ENCODE measurements at places on chromosomes 16 and 17. TPM values are rescaled to one million over a fixed set of nuclear protein-coding genes. Genes with fewer than 3 reads are reported as not detected.

- no peaks in the 10 kb centered on the region for H3K27me3 ChIP-seq
- H3K4me1 ChIP-seq: peaks cover 19% of the 10 kb centered on the region
- no peak for DNase-seq
- H3K27ac ChIP-seq: peak overlapping the region; percentile 11
- H3K36me3 ChIP-seq: no peaks in the 10 kb centered on the region
These were observed 11.6 kb downstream of the LRRC3C start for GRCh38 chr17:39939106-39939505.

DNA sequence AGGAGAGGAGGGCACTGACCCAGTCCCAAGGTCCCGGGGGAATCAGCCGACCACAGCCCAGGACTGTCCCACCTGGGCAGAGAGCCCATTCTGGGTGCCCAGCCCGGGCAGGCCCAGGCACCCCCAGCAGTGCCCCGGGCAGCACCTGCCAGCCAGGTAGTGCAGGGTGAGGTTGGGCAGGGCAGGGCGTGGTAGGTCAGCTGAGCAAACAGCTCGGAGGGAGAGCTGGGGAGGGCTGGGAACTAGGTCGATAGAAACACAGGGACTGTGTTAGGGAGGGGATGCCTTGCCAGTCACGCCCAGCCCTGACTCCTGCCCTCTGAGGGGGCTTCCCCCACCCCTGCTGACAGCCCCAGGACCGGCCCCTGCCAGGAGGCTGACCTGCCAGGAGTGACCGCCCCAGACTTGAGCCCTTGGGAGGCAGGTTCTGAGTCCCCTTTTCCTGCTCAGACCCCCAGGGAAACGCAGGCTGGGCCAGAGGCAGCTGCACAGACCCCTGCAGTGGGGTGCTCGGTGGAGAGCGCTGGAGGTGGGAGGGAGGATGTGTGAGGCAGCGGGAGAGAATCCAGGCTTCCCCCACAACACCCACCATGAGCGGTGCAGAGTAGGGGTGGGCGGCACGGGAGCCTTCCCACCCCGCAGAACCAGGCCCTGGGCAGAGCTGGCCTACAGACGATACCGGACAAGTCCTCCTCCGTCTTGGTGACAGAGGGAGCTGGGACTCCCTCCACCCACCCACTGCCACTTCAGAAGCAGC, 4.7 kb downstream of the HS3ST6 start:
- H3K4me1 ChIP-seq: no peaks in the 10 kb centered on the region
- H3K27ac ChIP-seq: no peak overlapping the region
- peaks cover 27% of the 10 kb centered on the region for H3K27me3 ChIP-seq
- no peak overlapping the region for H3K4me3 ChIP-seq
- DNase-seq: no peak

- H3K36me3 ChIP-seq: peaks cover under 1% of the 10 kb centered on the region
- H3K27me3 ChIP-seq: peaks cover 13% of the 10 kb centered on the region
These were observed 11.0 kb downstream of the SALL1 start for GRCh38 chr16:51140112-51140511.

GRCh38 chr17:8918807-8919465, 46.6 kb downstream of the PIK3R5 start:
- H3K4me3 ChIP-seq: no peak overlapping the region
- H3K4me1 ChIP-seq: peaks cover 24% of the 10 kb centered on the region
- H3K36me3 ChIP-seq: peaks cover 61% of the 10 kb centered on the region

DNA sequence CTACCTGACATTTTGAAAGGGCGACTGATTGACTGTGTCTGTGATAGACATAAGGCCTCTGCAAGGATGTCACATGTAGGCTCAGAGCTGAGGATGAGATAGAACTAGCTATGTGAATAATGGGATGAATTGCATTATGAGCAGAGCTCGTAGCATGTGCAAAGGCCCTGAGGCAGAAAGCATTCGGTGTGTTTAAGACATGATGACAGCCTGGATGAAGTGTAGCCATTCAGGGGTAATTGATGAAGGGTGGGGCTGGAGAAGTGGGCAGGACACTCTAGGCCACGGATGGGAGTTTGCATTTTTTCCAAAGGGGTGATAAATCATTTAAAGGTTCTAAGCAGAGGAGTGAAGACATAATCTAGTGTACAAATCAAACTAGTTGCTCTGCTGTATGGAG, 62.6 kb downstream of the USP43 start:
- H3K4me1 ChIP-seq: no peaks in the 10 kb centered on the region
- H3K36me3 ChIP-seq: no peaks in the 10 kb centered on the region
- no peak overlapping the region for H3K4me3 ChIP-seq
- no peak overlapping the region for H3K27ac ChIP-seq

GRCh38 chr16:23296994-23297393, 5.1 kb upstream of the SCNN1B start:
- DNase-seq: no peak
- peaks cover 28% of the 10 kb centered on the region for H3K27me3 ChIP-seq
- peaks cover 3% of the 10 kb centered on the region for H3K4me1 ChIP-seq
- no peak overlapping the region for H3K27ac ChIP-seq

- no peaks in the 10 kb centered on the region for H3K27me3 ChIP-seq
- H3K36me3 ChIP-seq: peaks cover 12% of the 10 kb centered on the region
- no peak overlapping the region for H3K4me3 ChIP-seq
- peak; percentile 29 for DNase-seq
- H3K27ac ChIP-seq: no peak overlapping the region
These were observed 105.1 kb downstream of the CHD9 start for GRCh38 chr16:53159781-53160436.

DNA sequence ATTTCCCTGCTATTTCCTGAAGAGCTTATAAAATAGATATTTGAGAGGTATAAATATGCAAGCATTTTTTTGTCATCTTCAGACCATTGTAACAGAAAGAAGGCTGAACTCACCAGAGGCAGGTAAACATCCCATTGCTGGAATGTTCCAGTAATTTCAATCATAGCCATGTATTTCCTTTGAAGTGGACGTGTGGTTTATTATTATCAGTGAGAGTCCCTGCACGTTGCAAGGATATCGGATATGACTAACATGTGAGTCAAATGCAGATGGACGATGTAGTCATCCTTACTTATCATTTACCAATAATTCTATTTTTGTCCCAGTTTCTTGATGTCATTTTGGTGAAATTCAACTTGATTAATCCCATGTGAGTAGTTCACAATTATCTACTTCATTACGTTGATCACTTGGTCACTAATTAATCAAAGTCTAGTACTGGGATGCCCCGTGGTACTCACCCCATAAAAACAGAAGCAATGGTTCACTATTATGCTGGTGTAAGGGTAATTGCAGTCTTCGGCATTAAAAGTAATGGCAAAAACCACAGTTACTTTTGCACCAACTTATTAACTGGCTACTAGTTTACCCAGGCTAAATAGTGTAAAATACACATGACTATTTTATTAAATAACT, 89.5 kb downstream of the VAT1L start:
- no peak overlapping the region for H3K27ac ChIP-seq
- H3K4me3 ChIP-seq: no peak overlapping the region
- H3K27me3 ChIP-seq: no peaks in the 10 kb centered on the region
- H3K36me3 ChIP-seq: no peaks in the 10 kb centered on the region
- no peak for DNase-seq
- no peaks in the 10 kb centered on the region for H3K4me1 ChIP-seq

DNA sequence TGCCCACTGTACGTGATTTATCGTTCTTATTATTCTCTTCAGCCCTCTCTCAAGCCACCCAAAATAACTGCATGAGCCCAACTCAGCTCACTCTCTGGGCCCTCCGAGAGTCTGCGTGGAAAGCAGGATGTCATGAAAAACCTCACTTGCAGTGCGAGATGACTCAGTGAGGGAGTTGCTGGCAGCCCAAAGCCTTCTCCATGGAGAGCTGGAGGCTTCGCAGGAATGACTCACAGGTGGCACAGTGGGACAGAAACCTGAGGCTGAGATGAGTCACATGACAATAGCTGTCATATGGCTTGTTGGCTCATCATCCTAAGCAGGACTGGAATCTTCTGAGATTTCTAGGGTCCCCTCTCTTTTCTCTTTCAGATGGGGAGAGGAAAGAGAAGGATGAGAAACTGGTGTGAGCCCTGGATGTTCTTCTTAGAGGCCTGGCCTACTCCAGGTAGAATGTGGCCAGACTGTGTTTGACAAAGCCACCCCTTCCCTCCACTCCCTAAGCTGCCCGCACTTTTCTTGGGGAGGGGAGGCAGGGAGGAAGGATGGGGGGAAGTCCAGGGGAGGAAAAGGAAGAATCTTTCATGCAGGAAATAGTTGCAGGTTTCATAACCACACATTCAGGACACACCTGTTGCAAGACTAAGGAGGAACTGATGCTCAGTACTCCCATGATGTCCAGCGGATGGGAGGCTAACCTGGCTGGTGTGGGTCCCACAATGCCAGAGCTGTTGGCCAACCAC, 160.6 kb upstream of the RPL38 start:
- peaks cover 4% of the 10 kb centered on the region for H3K4me1 ChIP-seq
- H3K4me3 ChIP-seq: no peak overlapping the region
- peaks cover 3% of the 10 kb centered on the region for H3K27me3 ChIP-seq
- no peak overlapping the region for H3K27ac ChIP-seq

DNA sequence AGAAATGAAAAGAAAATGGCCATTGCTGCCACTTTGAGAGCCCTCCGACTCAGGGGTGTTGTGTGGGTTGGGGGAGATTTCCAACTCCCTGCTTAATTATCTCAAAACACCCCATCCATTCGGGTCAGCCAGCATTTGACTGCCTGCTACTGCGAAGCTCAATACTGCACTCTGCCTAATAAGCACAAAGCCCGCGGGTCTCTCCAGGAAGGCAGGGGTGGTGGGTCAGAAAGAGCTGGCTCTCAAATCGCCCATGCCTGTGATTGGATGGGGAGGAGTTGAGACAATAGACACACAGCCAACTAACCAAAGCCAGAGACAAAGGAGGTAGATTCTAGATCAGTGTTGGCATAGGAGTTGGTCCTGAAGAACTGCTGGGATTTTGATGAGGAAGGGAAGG, 2.3 kb upstream of the XAF1 start:
- peaks cover 53% of the 10 kb centered on the region for H3K4me1 ChIP-seq
- no peak overlapping the region for H3K4me3 ChIP-seq
- H3K36me3 ChIP-seq: peaks cover 27% of the 10 kb centered on the region

DNA sequence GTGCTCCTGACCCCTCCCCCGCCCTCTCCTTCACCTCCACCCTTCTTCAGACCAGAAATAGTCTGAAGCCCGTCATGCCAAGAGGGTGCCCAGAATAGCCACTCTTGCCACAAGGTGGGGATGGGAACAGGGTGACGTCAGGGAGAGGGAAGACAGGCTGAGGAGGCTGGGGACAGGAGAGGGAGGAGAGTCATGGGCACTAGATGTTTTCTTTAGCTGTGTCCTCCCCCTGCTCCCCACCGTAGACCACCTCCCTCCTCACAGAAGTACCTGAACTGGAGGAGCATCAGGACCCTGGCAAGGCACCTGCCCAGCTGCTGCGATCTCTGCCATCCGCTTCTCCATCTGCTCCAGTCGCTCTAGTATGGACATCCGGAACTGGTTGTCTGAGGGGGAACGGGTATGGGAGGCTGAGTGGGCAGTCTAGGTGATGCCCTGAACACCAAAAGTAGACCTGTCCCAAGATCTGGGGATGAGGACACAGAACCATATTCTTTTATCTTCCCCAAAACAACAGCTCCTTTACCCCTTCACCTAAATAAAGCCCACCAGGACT, 6.6 kb upstream of the SPAG7 start:
- no peaks in the 10 kb centered on the region for H3K27me3 ChIP-seq
- H3K4me3 ChIP-seq: no peak overlapping the region
- H3K36me3 ChIP-seq: peaks cover 56% of the 10 kb centered on the region

DNA sequence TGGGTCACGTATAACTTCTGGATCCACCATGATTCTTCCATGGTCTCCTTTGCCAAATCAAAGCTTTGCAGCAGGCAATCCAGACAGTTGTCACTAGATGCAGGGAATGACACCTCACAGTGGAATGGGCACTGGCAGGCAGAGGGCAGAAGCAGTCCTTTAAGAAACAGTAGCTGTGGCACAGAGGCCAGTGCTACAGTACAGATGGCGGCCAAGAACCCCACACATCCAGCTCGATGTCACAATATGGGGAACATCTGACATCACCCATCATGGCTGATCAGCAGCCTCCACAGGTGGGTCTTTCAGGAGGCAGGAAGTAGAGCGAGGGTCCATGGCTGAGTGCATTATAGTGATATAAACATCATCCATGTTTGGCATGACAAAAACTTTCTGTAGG, 18.8 kb upstream of the ERN1 start:
- H3K4me1 ChIP-seq: peaks cover 29% of the 10 kb centered on the region
- DNase-seq: no peak
- H3K27me3 ChIP-seq: no peaks in the 10 kb centered on the region
- H3K36me3 ChIP-seq: peaks cover 41% of the 10 kb centered on the region
- peak overlapping the region; percentile 67 for H3K27ac ChIP-seq

- no peak for DNase-seq
- no peaks in the 10 kb centered on the region for H3K27me3 ChIP-seq
- peaks cover 57% of the 10 kb centered on the region for H3K36me3 ChIP-seq
- H3K27ac ChIP-seq: no peak overlapping the region
- no peaks in the 10 kb centered on the region for H3K4me1 ChIP-seq
These were observed 35.0 kb upstream of the CLEC18B start for GRCh38 chr16:74456290-74456625.

DNA sequence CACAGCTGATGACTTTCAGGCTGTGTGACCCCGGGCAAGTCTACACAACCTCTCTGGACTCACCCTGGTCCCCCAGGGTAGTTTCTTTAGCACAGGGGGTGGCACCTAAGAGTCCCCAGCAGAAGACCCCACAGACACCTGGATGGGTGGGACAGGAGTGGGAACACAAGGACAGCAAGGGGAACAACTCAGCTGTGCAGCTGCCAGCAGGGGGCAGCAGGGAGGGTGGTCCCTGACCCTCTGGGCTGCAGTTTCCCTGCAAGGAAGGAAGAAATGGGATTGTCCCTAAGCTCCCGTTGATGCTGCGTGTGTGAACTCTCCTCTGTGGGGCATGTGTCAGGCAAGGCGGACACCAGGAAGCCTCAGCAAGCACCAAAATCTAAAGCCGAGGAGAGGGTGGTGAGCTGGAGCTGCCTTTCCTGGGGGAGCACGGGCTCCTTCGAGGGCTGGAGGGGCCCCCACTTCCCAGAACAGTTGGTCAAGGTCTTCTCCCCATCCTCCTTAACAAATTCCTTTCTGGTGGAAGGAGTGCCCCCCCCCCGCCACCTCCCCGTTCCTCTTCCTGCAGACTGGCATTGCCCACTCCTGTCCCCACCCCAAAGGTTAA, 24.1 kb upstream of the CDH5 start:
- no peaks in the 10 kb centered on the region for H3K36me3 ChIP-seq
- no peak overlapping the region for H3K27ac ChIP-seq
- no peaks in the 10 kb centered on the region for H3K4me1 ChIP-seq
- peak; percentile 21 for DNase-seq
- H3K4me3 ChIP-seq: no peak overlapping the region

- no peak overlapping the region for H3K27ac ChIP-seq
- no peak overlapping the region for H3K4me3 ChIP-seq
- peaks cover 29% of the 10 kb centered on the region for H3K27me3 ChIP-seq
These were observed 11.9 kb upstream of the COL1A1 start for GRCh38 chr17:50213026-50214022.

GRCh38 chr17:5715478-5715877, 131.2 kb upstream of the NLRP1 start:
- H3K4me3 ChIP-seq: no peak overlapping the region
- no peak for DNase-seq
- H3K36me3 ChIP-seq: no peaks in the 10 kb centered on the region
- peaks cover 19% of the 10 kb centered on the region for H3K27me3 ChIP-seq
- H3K4me1 ChIP-seq: no peaks in the 10 kb centered on the region

The GCGR gene
- not detected for total RNA-seq

The HSD17B2 gene
- not detected for total RNA-seq

The WSCD1 gene
- total RNA-seq: not detected

The GGT6 gene
- total RNA-seq: not detected

The ZP2 gene
- not detected for total RNA-seq

The NTN1 gene
- total RNA-seq: 0.10 TPM

The SLFN11 gene
- 32.9 TPM for total RNA-seq

The PPP1R1B gene
- not detected for total RNA-seq

The TP53TG3 gene
- 0.73 TPM for total RNA-seq

The KRTAP4-4 gene
- not detected for total RNA-seq

The CHD9NB gene
- total RNA-seq: 0.27 TPM

The ITGAX gene
- 3.1 TPM for total RNA-seq

The C17orf67 gene
- 5.1 TPM for total RNA-seq

The TNK1 gene
- total RNA-seq: 2.1 TPM
